Stimulated activated CD4-positive, alpha-beta T cell treated with anti-CD3 and anti-CD28 coated beads, Interleukin-1b, Interleukin-23, amount 100 ng/mL, for 1 hour (primary cell): ENCODE measurements at places on chromosomes 6 and 20.

GRCh38 chr20:4151991-4152695, 136.8 kb upstream of the RNF24 start:
- DNase-seq, result no peak

- no peak for DNase-seq
Measured at GRCh38 chr6:165726965-165727381, 63.9 kb upstream of the PDE10A start.

DNA sequence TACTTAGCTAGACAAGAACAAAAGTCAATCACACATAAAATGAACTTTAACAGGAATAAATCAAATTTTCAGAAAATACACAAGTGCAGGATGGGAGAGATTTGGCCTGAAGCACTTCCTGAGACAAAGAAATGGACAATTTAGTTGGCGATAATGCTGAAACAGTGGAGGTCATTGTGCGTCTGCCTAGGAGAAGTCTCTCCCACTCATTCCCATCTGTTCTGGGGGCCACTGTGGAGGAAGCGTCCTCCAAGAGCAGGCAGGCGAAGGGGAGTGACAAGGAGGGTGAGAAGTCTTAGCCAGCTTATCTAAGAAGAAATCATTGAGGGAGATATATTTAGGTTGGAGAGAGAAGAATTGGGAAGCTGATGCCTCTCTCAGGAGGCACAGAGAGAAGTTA, 10.2 kb upstream of the TMEM242 start:
- DNase-seq, result no peak

GRCh38 chr20:43576108-43576507, 14.6 kb upstream of the IFT52 start:
- no peak for DNase-seq

DNA sequence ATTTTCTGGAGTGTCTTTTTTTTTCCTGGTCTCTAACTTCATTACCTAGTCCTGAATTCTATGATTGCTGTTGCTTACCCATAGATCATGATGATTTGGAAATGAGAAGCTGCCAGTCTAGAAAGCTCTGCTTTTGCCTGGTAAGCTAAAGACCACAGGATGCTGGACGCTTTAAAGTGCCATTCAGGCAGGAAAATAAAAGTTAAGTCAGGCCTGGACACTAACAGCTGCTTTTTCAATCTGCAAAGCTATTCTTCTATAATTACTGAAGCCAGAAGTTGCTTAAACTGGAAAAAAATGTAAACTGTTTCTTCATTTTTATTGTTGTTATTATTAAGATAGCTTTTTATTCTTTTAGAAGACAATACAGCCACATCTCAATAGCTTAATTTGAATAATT, 129.8 kb upstream of the SPACA1 start:
- DNase-seq, result no peak

- no peak for DNase-seq
Measured at GRCh38 chr6:137105375-137105774, 60.6 kb upstream of the IL20RA start.

DNA sequence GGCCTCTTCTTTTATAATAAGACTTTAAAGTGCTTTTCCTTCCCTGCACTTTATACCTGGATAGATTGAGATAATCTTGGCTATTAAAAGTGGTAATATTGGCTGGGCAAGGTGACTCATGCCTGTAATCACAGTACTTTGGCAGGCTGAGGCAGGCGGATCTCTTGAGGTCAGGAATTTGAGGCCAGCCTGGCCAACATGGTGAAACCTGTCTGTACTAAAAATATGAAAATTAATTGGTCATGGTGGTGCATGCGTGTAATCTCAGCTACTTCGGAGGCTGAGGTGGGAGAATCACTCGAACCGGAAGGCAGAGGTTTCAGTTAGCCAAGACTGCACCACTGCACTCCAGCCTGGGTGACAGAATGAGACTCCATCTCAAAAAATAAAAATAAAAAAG, 197.1 kb upstream of the RGS17 start:
- DNase-seq, result no peak

DNA sequence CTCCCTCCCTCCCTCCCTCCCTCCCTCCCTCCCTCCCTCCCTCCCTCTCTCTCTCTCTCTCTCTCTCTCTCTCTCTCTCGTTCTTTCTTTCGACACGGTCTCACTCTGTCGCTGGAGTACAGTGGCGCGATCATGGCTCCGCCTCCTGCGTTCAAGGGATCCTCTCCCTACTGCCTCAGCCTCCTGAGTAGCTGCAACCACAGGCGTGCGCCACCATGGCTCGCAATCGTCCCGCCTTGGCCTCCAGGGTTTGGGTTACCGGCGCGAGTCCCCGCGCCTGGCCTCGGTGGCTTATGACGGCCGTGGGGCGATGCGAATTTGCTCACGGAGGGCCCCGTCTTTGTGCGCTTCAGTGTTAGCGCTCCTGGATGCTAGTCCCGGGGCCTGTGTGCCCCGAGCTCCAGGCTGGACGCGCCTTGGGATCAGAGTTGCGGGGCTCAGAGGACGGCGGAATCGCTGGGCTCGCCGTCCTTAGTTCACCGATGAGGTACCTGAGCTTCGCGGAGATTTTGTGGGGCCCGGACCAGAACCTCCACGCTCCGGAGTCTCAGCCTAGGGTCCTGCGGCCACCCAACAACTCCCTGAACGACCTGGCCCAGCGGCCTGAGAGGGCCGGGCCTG, 45.2 kb downstream of the MCUR1 start:
- DNase-seq, result no peak

DNA sequence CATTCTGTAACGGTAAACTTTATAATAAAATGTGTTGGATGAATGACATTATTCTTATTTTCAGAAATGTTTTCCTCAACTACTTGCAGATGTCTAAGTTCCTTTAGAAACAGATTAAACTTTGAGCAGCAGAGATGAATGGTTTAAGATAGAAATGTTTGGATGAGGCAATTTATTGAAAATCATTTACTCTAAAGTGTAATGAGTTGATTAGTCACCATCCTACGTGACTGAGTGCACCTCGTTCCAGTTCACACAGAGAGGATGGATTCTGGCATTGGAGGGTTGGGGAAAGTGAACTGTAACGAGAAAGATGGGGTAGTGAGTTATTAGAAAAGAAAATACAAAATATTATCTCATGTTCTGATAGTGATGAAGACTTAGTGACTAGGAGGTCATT, 28.7 kb downstream of the SMPDL3A start:
- no peak for DNase-seq

GRCh38 chr6:138383776-138384175, 6.1 kb downstream of the SMIM28 start:
- DNase-seq, result no peak

DNA sequence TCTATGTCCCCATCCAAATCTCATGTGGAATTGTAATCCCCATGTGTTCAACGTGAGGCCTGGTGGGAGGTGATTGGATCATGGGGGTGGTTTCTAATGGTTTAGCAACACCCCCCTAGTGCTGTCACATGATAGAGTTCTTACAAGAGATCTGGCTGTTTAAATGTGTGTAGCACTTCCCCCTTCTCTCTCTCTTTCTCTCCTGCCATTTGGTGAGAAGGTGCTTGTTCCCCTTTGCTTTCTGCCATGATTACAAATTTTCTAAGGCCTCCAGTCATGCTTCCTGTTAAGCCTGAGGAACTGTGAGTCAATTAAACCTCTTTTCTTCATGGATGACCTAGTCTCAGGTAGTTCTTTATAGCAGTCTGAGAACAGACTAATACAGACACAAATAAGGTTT, 165.4 kb downstream of the OGFRL1 start:
- DNase-seq, result no peak

DNA sequence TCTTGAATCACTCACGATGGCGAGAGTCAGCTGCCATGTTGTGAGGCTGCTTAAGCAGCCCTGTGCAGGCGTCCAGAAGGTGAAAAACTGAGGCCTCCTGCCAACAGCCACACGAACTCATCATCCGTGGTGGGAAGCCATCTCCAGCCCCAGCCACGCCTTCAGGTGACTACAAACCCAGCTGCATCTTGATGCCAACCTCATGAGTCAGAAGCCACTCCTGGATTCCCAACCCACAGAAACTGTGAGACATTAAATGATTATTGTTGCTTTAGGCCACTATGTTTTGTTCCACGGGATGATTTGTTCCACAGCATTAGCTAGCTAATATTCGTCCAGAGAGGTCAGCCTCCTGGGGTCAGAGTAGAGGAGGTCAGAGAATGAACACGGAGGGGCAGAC, 80.5 kb downstream of the SNX5 start:
- DNase-seq, result no peak

DNA sequence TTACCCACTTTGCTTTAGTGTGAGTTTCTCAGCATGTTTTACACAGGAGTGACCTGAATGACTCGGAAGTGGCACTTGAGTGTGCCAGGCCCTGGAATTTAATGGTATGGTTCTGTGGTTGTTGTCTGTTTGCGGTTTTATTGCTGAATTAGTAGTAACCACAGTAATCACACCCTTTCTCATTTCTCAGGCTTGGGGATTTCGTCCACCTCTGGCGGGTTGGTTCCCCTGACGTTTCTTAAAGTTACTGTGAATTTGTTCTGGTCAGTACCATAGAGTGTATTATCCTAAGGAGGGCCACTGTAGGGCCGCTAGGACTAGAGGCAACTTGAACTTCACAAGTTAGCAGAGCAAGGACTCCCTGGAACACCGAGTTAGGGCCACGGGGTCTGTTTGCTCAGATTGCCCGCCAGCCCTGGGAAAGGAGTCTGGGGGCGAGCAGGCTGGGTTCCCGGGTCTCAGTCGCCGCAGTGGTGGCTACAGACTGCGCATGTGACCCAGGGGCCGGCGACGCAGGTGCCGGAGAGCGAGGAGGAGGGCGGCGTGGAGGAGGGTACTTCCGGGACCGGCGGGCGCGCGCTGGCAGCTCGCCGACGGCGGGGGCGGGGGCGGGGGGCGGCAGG, 546 bp upstream of the KLHL32 start:
- DNase-seq, result no peak

- DNase-seq, result no peak
Measured at GRCh38 chr6:68144667-68145066, 490.4 kb upstream of the ADGRB3 start.

GRCh38 chr6:79946272-79947190, 822 bp downstream of the ELOVL4 start:
- no peak for DNase-seq

DNA sequence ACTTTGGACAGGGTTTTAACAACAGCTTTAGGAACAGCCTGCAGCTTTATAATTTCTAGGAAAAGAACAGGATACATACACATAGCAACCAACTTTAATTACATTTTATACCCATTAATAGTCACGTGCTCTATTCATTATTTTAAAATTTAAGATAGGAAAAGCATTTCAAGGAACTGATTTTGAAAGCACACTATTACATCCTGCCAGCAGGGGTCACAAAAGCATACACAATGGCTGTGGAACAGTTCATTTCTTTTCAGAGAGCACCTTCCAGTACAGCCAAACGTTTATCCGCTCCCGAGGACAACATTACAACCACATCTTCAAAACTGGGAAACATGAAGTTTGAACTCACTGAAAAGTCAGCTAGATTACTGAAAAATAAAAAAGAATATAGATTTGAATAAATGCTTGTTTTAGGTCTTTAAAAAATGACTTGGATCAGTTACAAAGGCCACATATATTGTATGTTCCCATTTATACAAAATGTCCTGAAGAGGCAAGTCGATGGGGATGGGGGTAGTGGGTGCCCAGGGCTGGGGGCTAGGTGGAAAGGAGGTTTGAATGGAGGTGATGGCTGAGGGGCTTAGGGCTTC, 104.6 kb upstream of the EXOC2 start:
- DNase-seq, result no peak

DNA sequence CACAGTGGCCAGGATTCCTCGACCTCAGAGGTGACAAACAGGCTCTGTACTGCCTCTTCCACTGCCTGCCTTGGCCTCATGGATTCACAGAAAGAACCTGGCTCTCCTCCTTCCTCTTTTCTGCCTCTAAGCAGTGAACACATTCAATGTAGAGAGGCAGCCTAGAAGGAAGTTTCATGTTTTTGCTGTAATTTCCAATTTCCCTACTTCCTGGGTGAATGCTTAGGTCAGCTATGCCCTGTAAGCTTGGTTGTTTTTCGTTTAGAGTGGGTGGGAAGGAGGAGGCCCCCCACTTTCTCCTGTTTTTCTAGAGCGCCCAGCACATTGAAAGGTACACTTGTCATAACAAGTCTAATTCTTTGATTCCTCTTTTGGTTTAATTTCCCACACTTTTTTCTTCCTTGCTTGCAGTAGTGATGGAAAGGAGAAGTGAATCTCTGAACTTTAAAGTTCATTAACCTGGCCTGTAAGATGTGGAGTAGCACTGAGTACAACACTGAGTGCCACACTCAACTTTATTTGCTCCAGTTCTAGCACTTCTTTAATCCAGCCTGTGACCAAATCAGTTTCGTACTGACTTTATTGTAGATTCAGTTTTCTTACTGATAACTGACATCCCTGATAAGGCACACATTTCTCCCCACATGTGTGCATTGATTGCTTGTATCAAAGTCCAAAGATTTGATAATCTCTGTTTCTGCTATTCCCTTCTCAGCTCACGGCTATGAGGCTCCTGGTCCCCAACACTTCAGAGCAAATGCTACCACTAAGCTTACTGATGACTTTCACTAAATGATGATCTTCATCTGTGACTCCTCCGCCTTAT, 100.0 kb upstream of the MAN1A1 start:
- DNase-seq, result no peak

- DNase-seq, result no peak
Measured at GRCh38 chr6:152625213-152625612, 11.9 kb downstream of the SYNE1 start.

DNA sequence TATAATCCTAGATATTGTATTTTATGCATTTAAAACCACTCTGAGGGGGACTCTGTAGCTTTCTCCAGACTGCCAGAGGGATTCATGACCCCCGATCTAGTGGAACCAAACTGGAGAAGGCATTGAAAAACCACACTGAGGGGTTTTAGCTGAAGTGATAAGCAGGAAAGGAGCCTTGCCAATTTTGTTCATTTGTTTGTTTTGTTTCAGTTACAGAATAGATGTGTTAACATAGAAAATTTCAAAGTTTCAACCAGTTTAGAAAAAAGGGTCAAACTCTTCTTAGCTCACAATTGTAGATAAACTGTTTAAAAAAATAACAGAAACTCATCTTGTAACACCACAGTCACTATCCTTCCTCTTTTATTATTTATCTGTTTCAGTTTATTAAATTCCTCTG, 19.8 kb downstream of the TAB2 start:
- DNase-seq, result no peak

- no peak for DNase-seq
Measured at GRCh38 chr20:16048876-16049275, 524.4 kb downstream of the KIF16B start.
